GM23248 (cell line): ENCODE measurements at places on chromosomes 7 and 10. TPM values are rescaled to one million over a fixed set of nuclear protein-coding genes. Genes with fewer than 3 reads are reported as not detected.

GRCh38 chr7:86647385-86648094 lies 3.8 kb downstream of the GRM3 start:
- no peak for DNase-seq

The EIF5AL1 gene
- 0.63 and 0.65 TPM in 2 replicates for total RNA-seq

DNA sequence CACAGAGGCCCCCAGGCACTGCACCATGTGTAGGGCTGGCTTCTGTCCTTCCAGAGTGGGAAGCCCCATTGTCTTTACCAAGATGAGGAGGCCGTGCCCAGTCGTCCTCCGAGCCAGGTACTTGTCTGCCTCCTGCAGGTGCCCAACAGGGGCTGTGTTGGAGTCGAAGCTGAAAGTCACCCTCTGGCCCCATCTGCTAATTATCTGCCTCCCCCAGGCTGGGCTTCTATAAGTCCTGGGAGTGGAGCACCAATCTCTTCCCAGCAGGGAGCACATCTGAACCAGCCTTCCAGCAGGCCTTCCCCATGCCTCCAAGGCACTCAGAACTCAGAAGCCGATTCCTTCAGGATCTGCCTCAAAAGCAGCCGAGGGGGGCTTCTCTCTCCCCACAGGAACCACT lies 11.6 kb upstream of the CHST15 start:
- no peak for DNase-seq

GRCh38 chr7:33477719-33478480 lies 348.5 kb downstream of the BBS9 start:
- no peak for DNase-seq

The ZNF425 gene
- 3.8 and 5.4 TPM in 2 replicates for total RNA-seq

DNA sequence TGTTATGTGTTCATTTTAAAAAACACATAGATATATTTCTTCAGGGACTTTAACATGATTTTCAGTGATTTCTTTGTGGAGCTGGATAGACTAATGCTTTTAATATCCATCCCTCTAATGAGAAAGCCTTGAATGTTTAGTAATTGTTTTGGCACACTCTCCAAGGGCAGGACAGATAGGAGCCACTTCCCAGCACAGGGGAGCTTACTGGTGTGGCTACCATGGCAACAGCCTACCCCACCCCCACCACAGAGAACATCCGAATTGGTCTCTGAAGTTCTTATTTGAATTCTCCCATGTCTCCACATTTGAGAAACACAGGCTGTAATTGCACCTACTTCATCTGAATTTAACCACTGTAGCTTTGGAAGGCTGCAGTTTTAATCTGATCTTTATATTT lies 87.7 kb downstream of the PRKG1 start:
- no peak for DNase-seq

The CFAP46 gene
- 0.22 TPM in 1 of 2 replicates, not detected in the other for total RNA-seq

GRCh38 chr10:102268375-102268888 lies 23.1 kb downstream of the GBF1 start:
- peak; percentile 68 for DNase-seq

- peak; percentile 51 for DNase-seq
Observed at GRCh38 chr7:2517678-2518507, 1.7 kb upstream of the LFNG start.

- no peak for DNase-seq
Observed at GRCh38 chr10:62538606-62539005, 164.4 kb downstream of the ZNF365 start.

- DNase-seq: no peak
Observed at GRCh38 chr7:31066516-31067130, 14.5 kb downstream of the ADCYAP1R1 start.

GRCh38 chr7:24786306-24786705 lies 29.0 kb upstream of the GSDME start:
- peak; percentile 57 for DNase-seq

The COBL gene
- not detected in 2 replicates for total RNA-seq

DNA sequence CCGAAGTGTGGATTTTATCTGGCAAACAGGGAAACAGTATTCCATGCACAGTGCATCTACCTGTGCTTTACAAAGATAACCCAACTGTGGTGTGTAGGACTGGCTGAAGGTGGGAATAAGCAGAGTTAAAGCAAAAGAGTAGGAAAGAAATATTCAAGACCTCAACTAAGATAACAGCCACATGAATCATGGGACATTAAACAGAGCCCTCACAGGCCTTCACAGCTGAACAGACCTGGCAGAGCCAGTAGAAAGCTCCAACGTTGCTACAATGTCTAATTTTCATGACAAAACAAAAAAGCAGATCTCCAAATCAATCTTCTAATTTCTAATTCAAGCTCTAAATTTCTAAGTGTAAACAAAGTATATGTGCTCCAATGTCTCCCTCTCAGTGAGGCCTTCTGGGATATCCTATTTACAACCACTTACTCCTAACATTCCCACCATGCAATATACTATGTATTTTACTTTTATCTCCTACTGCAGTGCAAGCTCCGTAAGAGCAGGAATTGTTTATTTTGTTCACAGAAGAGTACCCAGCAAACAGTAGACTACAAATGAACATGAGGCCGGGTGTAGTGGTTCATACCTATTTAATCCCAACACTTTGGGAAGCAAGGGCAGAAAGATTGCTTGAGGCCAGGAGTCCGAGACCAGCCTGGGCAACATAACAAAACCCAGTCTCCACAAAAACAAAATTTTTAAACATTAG lies 63.5 kb downstream of the UBE2H start:
- DNase-seq: no peak

GRCh38 chr7:114718861-114719260 lies 203.0 kb upstream of the MDFIC start:
- DNase-seq: no peak

DNA sequence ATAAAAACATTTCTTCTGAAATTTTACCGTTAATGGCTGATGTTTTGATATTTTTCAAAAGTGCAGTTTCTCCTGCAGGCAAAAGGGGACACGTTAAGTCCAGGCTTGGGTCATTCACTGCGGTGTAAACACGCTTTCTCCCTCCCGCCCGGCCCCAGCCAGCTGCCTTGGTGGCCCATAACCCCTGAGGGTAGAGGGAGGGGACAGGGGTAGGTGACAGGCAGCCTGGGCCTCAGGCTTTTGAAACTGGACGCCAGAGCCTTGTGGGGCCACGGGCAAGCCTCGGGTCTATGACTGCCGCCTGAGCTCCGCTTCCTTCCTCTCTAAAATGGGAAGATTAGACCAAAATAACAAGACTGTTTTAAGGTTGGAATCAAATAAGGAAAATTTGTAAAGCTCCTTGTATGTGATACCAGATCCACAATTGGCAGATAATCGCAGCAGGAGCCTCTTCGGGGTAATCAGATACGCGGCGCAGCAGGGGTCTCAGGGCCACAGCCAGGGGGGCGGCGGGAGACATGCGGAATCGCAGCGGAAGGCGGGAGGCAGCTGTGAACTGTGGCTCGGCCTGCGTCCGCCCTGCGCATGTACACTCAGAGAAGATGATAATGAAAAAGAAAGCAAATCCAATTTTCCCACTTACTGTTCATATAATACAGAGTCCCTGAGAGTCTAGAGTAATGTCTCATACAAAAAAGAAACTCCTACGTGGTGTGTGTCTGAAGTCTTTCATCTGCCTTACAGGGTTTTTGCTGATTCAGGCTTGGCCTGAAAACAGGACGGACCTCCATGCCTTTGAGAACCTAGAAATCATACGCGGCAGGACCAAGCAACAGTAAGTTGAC lies 138.3 kb downstream of the EGFR start:
- DNase-seq: no peak

DNA sequence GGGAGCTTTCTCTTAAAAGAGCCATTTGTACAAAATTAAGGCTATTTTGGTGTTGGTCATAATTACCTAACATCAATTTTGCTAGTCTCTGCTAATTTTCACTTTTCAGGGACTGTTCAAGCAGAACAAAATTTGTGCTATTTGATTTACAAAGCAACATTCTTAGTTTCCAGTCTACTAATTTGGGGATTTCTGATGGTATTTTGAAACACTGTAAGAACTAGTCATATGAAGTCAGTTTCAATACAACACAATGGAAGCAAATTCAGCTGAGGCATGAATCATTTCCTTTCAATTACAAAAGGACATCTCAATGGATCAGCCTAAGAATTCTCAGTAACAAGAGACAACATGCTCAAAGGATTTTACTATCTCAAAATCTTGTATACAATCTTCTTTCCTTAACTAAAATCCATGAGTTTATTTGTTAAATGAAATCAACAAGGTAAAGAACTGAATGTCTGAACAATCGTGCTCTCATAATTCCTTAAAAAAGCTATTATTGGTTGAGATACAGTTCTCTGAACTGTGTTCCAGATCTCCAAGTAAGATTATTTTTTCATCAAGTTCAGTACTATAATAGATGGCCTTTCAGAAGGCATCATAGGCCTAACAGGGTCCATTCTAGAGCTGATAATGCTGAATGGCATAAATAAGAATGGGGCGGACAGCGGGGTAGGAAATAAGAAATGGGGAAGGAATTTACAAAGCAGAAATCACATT lies 144.6 kb downstream of the NRCAM start:
- DNase-seq: peak; percentile 68

The NUPR2 gene
- total RNA-seq: not detected in 2 replicates

GRCh38 chr7:91999631-92000565 lies 59.2 kb downstream of the AKAP9 start:
- DNase-seq: no peak

The EPHA1 gene
- total RNA-seq: not detected in 2 replicates

GRCh38 chr7:2507208-2507916 lies 12.2 kb upstream of the LFNG start:
- DNase-seq: no peak

- DNase-seq: peak; percentile 5
Observed at GRCh38 chr7:37930226-37930948, 9.9 kb downstream of the EPDR1 start.

DNA sequence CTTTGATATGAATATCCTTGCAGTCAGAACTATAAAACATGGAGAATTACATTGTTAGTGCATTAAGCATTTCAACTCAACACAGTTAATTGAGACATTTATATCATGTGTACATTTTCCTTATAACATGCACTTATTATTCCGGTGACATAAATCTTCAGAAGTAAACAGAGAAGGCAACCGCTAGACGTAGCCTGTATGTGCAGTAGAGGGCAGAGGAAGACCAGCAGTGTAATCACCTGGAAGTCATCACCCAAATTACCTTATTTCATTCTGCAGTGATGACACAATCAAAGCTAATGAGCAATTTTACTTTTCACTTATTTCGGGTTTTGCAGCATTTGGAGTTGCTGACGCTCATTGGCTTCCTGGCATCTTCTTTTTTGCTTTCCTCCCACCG lies 394.6 kb downstream of the SDK1 start:
- no peak for DNase-seq

- DNase-seq: peak; percentile 21
Observed at GRCh38 chr10:93501650-93502049, 5.2 kb downstream of the CEP55 start.

The SRRM3 gene
- 0.65 TPM in 1 of 2 replicates, not detected in the other for total RNA-seq

DNA sequence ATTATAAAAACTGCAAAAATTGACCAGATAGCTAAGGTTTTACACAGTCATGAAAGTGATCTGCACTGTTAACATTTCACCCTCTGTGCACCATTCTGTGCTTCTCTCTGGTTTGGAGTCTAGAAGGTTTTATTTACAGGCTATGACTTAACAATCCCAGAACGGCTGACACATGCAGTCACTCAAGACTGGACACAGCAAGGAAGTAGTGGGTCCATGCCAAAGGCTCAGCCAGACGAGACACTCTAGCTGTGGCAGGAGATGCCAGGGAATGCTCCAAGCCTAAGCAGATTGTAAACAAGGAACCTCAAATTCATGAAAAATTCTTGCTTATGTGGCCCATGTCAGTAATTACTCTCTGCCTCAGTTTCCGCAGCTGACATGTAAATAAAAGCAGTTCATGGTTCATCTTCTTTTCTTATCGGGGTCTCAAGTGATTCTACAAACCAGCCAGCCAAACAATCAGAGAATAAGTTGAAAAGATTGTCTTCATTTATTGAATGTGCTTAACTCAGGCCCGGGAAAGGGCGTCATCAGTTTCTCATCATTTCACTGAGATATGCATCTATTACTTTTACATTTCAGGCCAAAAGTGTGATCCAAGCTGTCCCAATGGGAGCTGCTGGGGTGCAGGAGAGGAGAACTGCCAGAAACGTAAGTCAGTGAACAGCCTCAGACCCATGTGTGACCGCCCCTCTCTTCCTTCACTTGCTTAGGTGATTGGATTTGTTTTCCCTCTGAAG lies 132.1 kb downstream of the EGFR start:
- DNase-seq: no peak

The UNCX gene
- not detected in 2 replicates for total RNA-seq

DNA sequence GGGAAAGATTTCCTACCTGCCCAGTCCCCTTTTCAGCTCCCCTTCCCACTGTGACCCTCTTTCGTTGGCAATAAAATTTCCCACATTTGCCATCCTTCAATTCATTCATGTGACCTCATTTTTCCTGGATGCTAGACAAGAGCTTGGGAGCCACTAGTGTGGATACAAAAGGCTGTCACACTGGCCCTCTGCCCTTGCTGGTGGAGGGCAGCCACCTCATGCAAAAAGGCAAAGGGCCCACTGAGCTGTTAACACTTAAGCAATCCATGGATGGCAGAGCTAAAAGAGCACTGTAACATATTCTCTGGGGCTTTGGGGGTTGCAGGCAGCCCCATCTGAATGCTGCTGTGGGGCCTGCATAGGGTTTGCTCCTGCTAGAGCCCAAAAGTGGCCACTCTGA lies 315.1 kb downstream of the NEBL start:
- no peak for DNase-seq

The FGF8 gene
- 4.4 TPM in 1 of 2 replicates, not detected in the other for total RNA-seq

The IGFBP3 gene
- 29,310 and 34,986 TPM in 2 replicates for total RNA-seq

The PRR15 gene
- 6.1 and 11.5 TPM in 2 replicates for total RNA-seq

- peak; percentile 83 for DNase-seq
Observed at GRCh38 chr10:28137907-28138880, 139.3 kb upstream of the ODAD2 start.

GRCh38 chr10:89182894-89183293 lies 24.2 kb downstream of the CH25H start:
- no peak for DNase-seq

The CCL24 gene
- not detected in 2 replicates for total RNA-seq

- peak; percentile 66 for DNase-seq
Observed at GRCh38 chr7:114789161-114789560, 132.7 kb upstream of the MDFIC start.

The FBXL13 gene
- total RNA-seq: under 0.01 and 0.43 TPM in 2 replicates
